ENCODE measurements at places on chromosomes 11 and 22.

DNA sequence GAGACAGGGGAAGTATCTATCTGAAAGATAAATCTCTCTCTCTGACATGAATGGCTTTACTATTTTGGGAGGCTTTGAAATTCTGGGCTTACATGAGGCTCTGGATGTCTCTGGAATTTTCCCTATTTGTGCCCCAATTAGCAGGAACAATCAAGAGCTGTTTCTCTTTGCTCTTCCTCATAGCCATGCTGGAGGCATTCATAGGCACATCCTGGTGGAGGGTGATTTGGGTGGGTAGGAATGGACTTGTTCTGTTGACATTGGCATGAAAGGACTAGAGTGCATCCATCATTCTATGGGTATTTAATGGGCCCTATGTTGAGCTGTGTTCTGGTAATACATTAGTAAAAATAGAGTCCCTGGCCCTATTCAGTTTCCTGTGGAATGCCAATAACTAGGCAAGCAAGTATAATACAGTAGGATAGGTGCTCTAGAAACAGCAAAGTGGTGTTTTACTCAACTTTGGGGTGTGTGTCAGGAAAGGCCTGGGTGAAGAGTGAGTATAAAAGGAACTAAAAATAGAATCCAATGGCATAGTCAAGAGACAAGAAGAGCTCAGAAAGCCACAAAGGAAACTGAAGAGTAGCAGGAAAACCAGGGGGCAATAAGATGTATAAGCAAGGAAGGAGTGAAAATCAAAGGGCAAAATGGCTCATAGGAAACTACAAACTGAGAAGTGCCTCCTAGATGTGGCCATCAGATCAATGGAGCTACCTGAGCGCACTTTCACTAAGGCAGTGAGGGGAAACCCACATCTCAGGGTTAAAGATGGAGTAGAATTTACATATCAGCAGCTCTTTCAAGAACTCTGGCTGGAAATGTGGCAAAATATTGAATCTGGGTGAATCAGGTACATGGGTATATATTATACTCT, 45.0 kb downstream of the CWC15 start:
- no peak for DNase-seq

- no peak for DNase-seq
Observed at GRCh38 chr11:1924181-1924580, 4.7 kb downstream of the TNNT3 start.

- no peak for DNase-seq
Observed at GRCh38 chr11:134438542-134439537, 26.8 kb upstream of the B3GAT1 start.

DNA sequence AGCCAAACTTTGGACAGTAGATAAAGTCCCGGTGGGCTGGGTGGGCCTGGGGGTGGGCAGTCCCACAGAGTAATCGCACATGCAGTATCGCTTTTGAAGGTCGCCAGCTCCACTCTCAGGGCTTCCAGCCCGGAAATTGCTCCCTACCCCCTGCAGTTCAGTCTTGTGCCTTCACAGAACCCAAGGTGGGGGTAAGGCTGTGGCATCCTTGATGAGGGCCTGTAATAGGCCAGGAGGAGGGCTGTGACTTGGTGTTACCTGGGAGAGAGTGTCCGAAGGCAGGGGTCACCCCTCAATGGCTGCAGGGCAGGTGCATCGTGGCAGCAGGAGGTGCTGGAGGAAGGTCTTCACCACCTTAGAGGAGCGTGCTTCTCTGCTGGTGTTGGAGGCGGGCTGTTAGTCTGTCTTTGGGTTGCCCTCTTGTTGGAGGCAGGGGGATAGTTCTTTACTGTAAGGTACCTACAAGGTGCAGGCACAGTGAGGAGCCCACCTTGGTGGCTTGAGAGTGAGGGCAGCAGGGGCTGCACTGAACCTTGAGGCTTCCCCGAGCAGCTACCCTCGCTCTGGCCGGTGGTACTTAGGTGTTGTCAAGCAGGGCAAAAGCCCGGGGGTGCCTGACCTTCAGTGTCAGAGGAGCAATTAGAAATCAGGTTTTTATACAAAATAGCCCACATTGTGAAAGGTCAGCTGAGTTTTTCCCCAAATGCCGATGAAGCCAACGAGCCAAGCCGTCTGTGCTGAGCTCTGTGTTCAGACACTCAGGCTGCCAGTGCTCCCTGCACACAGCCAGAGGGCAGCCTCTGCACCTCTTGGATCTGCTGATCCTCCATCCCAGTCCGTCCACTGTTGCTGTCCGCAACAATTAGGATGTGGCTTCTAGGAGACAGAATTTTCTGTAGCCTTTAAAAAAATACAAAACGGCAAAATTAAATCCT, 21.9 kb downstream of the SAMM50 start:
- no peak for DNase-seq

DNA sequence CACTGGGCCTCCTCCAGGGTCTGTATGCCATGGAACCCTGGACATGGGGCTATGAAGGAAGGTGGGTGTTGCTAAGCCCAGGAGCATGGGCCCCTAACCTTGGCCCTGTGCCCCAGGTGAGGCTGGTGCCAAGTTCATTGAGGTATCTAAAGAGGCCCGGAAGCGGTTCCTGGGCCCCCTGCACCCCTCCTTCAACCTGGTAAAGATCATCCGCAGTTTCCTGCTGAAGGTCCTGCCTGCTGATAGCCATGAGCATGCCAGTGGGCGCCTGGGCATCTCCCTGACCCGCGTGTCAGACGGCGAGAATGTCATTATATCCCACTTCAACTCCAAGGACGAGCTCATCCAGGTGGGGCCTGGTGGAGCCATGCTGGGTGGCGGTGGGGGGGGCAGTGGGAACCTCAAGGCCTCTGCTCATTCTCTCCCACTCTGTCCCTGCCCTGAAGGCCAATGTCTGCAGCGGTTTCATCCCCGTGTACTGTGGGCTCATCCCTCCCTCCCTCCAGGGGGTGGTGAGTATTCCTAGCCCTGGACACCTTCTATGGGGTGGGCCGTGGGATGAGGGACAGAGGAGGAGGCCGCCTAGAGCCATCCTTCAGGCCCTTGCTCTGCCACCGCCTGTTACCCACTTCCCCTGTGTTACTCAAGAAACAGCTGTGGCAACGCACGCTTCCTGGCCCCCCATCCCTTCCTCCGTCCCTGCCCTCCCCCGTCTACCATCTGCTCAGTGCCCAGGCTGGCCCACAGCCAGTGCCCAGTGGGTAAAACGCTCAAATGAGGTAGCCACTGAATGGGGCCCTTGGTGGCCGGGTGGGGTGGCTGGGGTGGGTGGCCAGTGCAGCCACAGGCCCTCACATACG, 3.0 kb downstream of the PNPLA2 start:
- DNase-seq: no peak

- DNase-seq: no peak
Observed at GRCh38 chr22:46043339-46043738, 66.4 kb upstream of the WNT7B start.

- no peak for DNase-seq
Observed at GRCh38 chr11:111762981-111763643, 3.1 kb downstream of the PPP2R1B start.

DNA sequence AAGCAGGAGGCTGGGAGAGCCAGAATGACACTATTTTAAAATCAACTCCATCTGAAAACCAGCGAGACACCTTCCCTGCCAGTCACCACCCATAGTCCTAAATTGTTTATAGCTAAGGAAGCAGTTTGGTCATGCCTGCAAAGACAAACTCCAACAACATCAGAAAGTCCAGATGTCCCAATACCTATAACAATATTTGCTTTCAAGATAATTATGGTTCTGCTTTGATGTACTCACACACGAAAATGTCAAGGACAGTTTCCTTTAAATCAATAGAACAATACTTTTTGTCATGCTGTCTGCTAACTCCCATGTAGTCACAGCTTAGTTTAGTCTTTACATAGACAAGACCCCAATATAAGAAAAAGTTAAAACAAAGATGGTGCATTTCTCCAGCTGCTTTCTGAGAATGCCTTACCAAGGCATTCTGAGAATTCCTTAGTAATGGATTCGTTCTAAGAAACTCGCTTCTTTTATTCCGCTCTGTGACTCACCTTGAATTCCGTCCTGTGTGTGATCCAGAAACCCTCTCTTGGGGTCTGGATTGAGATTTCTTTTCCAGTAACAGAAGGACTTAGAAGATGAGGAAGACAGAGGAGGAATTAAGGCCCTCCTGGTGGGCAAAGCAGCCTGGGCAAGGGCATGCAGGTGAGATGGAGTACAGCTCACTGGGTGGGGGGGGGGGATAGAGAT, 9.6 kb upstream of the SCGB2A2 start:
- DNase-seq: no peak

DNA sequence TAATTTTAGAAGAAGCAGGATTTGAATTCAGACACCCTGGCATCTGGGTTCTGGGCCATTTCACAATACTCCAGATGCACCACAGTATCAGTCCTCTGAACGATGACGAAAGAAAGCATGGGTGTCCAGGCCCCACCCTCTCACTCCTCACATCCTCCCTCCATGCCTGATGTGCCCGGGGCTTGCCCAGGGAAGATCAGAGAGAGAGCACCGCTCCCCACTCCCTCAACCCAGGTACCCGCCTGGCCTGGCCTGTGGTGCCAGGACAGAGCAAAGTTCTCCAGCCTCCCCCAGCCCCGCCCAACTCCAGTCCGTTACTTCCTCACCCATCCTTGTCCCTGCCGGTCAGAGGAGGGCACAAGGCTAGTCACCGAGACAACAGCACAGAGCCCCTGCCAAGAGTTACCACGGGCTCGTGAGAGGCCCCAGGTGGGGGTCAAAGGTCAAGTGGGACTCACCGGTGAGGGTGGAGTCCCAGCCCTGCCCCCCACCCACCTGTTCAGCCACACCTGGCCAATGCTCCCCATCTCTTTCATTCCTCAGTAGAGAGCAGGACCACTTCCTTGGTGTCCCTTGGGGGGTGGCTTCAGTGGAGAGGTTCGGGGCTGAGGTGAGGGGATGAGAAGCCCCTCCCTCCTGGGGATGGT, 8.1 kb downstream of the BCL9L start:
- no peak for DNase-seq

- DNase-seq: no peak
Observed at GRCh38 chr11:11798586-11799438, 43.0 kb upstream of the USP47 start.

DNA sequence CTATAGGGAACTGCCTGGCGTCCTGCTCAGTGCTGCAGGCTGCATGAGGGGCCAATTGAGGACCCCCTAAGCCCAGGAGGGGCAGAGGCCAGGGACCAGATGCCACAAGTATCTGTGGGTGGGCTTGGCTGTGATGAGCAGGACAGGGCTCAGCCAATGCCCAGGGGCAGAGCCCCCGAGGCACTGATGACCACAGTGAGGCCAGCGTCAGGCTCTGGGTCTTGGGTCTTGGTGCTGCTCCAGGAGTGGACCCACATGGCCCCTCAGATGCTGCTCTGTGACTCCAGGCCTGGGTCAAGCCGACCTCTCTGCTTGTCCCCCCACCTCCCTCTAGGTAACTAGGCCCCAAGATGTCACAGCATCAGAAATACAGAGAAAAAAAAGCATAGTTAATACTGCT, 50.6 kb downstream of the RTN4R start:
- no peak for DNase-seq

GRCh38 chr11:43223026-43223425, 88.8 kb upstream of the API5 start:
- DNase-seq: no peak

DNA sequence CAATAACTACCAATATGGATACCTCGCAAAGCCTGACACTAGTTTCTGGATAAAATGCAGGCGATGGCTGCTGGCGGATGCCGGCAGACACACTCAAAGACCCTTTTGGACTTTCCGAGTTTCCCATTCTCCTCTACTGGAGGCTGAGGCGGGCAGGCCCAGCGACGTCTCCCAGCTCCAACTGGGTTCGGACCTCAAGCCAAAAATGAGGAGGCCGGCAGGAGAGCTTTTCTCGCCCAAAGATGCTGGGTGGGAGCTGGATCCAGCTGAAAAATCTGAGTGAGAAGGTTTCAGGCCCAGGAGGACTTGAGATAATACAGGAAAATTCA, 428 bp upstream of the FEZ1 start:
- no peak for DNase-seq

DNA sequence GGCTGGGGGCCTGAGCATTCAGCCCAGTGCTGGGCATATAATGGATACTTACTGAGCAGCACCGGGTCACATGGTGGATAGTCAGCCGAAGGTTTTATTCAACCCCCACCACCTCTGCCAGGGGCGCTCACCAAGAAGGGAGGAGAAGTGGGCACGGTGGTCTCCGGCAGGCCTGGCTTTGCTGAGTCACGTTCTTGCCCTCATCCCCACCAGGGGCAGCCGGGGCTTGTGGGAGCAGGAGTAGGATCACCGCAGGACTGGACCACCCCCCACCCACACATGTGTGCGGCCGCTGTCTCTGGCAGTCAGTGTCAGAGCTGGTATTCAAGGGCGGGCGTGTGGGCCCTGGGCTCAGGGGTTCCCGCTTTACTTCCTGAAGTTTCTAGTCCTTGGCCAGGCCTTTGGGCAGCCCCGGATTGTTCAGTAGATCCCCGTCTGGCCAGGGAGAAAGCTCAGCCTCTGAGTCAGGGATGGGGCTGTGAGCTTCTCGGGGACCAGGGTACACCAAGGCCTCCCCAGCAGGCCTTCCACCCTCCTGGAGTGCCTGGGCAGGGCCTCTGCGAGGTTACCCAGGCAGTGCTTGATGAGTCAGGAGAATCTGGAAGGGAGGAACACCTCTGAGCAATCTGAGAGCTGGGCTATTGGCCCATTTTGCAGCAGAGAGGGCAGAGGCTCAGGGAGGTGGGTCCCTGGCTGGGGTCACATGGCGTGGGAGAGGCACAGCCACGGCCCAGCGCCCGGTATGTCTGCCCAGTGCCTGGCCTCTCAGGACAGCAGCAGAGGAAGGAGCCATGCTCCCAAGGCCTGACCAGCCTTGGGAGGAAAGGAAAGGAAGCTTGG, 60.6 kb downstream of the RTL6 start:
- DNase-seq: no peak

DNA sequence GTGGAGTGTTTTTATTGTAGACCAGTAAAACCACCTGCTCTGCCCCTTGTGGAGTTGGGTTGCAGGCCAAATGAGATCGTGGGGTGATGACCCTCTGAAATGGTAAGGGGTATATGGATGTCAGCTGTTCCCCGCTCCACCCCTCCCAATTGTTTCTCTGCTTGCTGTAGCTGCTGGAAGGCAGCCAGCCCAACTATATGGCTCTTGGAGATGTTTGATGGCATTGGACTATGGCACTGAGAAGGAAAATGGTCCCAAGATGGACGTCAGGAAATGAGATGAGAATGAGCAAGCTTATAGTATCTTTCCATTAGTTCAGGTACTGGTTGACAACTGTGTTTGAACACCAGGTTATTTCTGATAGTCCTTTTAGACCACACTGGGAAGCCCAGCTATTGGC, 94.8 kb upstream of the SORL1-AS1 start:
- no peak for DNase-seq

DNA sequence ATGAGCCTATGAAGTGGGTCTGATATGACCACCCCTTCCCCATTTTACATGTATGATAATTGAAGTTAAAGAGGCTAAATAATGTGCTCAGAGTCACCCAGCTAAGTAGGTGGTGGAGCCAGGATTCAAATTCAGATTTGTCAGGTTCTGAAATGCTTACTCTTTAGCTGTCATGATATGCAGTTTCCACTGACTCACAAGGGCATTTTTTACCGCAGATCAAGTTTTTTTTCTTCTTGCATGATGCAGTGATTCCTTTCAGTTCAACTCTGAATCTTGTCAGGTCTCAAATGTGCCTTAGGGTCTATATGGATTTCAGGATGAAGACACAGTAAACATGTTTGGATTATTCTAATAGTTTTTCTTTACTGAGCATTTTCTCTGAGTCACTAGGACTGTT, 12.6 kb upstream of the TRIM44 start:
- DNase-seq: no peak
